NCI-H1694 (cell line): ENCODE measurements at places on chromosomes 16 and 17.
A peak's percentile ranks its signal among the peaks of the same experiment; 100 is the strongest.

DNA sequence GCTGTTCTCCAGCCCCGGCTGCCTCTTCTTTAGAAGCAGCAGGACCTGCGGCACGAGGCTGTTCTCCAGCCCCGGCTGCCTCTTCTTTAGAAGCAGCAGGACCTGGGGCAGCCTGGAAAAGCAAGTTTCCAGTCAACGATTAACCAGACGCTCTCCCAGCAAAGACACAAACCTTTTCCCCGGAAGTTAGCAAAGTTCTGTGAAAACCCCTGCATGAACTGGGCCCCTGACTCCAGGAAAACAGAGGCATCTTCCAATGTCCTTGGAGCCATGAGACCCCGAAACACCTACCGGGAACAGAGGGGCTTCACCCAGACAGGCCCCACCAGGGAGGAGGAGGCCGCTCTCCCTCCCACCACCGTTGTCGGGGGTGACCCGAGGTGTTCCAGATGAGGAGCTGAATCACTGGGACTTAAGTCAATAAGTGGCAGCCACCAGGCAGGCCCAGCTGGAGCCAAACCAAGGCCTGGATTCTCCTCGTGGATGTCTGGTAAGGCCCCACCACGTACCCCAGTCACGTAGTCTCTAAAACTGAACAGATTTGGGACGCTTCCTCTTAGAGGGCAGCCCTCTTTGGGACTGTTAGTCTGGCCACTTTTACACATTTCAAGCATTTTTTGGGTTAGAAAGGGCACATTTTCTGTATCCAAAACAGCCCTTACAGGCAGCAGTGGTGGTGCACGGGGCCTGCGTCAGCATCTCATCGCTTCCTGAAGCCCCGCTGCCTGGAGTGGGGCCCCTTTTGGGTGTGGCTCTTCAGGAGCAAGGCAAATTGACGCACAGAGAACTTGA lies at the start of gene RPH3AL:
RPH3AL (minus strand) TSS at position 387 of the 792 bp plus-strand sequence. CDS start 25,264 bp downstream, outside the sequence.
- DNase-seq = peak; percentile 63

GRCh38 chr16:85806539-85806938 lies 7.0 kb downstream of the COX4I1 start:
- no peak for DNase-seq

GRCh38 chr16:89721546-89722391 lies 432 bp downstream of the ZNF276 start:
- no peak for DNase-seq

- no peak for DNase-seq
These were observed 5.1 kb upstream of the KIFC3 start for GRCh38 chr16:57807252-57807967.

DNA sequence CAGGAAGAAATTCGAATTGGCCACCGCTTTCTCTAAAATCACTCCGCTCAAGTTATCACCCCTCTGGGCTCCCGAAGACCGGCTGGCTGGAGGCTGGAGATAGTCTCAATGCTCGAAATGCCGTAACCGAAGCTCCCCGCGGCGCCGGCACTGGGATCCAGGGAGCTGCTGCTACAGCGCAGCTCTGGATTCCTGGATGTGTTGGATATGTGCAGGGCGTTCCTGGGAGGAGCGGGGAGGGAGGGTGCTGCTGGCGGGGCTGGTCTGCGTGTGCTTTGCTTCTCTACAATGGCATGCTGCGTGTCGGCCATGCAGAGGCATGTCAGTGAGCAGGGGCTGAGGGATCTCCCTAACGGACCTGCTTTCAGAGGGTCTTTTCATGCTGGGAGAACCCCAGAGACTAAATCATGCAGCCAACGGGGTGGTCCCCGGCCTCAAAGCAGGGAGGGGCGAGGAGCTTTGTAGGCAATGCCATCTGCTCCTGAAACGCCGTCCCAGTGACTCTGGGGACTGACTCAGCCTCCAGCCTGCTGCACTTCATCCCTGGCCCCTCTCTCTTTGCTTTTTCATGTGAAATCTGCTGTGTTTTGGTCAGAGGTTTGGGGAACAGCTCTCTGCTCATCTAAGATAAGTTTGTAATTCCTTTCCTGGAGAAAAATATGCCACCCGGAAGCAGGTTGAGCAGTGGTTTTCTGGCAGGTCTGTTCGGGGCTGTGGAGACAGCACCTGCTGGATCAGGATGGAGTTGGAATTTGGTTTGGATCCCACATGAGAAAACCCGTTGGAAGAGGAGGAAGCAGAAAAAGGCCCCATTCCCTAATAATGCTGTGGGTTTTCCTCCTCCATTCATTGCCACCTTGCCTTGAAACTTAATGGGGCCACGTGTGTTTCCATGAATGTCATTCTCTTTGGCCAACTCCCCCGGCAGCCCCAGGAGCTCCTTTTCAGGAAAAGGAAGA lies 311.4 kb downstream of the SEC14L1 start:
- peak; percentile 93 for DNase-seq

DNA sequence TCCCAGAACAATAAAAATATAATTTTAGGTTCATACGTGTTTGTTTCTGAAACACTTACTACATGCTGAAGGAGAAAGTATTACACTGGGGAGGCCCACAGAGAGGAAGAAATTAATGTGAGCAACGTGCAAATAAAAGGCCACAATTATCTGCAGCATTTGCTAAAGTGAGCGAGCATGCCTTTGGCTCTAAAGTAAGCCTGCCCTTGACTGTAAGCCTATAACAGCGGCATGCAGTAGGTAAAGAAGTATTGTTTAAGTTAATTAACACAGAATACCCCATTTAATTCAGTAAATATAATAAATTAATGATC lies 13.2 kb upstream of the COTL1 start:
- no peak for DNase-seq

DNA sequence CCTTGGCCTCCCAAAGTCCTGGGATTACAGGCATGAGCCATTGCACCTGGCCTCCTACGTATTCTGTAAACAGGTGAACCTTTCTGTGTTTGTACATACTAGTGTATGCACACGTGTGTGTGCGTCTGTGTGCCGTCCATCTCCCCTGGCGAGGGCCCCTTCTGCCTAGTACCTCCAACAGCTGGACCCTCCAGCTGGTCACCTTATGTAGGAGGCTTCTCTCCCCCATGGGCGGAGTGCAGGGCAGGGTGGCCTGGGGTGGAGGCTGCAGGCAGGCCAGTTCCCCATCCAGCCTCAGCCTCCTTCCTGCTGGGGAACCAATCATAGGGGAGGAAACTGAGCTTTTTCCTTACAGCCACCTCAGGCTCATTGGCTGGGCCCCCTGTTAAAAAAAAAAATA lies 24.4 kb upstream of the DOC2B start:
- no peak for DNase-seq

- DNase-seq = no peak
These were observed 7.8 kb downstream of the TTLL6 start for GRCh38 chr17:48809182-48809581.

- no peak for DNase-seq
These were observed 178.1 kb upstream of the SDK2 start for GRCh38 chr17:73822371-73822770.

- DNase-seq = no peak
These were observed 69.6 kb downstream of the RAI1 start for GRCh38 chr17:17750881-17751280.

- no peak for DNase-seq
These were observed 12.8 kb upstream of the CCL8 start for GRCh38 chr17:34306466-34306865.

- no peak for DNase-seq
These were observed 28.7 kb upstream of the MED9 start for GRCh38 chr17:17448076-17448475.

- no peak for DNase-seq
These were observed 171.3 kb downstream of the ABCA8 start for GRCh38 chr17:68783861-68784260.

- DNase-seq = no peak
These were observed 2.8 kb upstream of the ZKSCAN2 start for GRCh38 chr16:25260416-25260815.

- DNase-seq = no peak
These were observed 2.3 kb downstream of the PHAF1 start for GRCh38 chr16:67111951-67112444.
